ENCODE measurements at places on chromosomes 2 and 18.

GRCh38 chr18:75915941-75916623 lies 488.6 kb upstream of the SMIM21 start:
- peak; percentile 89 for DNase-seq

DNA sequence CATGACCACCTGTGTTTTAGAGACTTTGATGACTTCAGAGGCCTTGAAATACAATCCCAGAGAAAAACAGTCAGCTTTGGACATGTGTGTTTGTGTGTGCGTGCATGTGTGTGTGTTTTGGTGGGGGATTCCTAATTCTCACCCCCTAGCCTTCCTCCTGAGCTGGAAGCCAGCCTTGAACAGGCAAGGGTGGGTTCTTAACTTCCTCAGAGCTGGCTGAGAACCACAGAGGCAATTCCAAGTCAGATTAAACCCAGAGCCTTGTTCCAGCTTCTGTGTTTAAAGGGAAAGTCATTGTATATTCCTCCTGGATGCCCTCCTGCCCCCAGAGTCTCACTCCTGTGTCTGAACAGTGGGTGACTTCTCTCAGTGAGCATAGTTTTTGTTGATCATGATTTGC lies 45.2 kb upstream of the MGAT4A start:
- DNase-seq = no peak

DNA sequence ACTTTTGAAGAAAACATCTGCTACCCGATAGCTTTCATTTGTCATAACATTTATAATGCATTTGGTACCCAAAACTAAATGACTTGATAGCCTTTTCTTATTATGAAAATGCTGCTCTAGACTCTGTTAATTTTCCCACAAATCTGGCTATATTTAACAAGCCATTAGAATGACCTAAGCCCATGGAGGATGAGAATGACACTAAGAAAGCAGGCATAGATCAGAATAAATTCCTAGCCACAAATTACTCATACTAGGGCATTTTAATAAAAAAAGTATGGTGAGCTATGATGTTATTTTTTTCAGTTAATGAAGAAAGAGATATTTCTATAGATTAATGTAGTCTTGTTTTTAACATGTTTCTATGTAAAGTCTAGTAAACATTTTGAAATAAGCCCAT lies 1728.3 kb downstream of the SUCLG1 start:
- DNase-seq = no peak

GRCh38 chr2:54897420-54898310 lies 152.6 kb downstream of the RTN4 start:
- no peak for DNase-seq

DNA sequence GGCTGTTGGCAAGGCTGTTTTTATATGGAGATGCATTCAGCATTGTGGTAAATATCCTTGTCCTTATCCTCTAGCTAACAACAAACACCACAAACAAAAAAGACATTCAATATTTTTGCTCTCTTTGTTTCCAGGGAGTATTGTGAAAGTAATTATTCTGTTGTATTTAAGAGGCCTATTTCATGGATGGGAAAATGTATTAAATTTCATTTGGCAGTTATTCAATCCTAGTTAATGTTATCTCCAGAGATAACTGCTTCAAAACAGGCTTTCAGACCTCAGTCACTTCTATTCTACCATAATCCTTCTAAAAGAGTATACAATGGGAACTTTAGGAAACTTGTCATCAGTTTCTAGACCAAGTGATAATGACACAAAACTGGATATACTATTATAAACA lies 280.5 kb upstream of the CCDC68 start:
- no peak for DNase-seq

GRCh38 chr2:119283873-119284331 lies 60.3 kb downstream of the STEAP3 start:
- DNase-seq = no peak

GRCh38 chr18:61893971-61894750 lies 1.4 kb upstream of the RNF152 start:
- DNase-seq = peak; percentile 82

DNA sequence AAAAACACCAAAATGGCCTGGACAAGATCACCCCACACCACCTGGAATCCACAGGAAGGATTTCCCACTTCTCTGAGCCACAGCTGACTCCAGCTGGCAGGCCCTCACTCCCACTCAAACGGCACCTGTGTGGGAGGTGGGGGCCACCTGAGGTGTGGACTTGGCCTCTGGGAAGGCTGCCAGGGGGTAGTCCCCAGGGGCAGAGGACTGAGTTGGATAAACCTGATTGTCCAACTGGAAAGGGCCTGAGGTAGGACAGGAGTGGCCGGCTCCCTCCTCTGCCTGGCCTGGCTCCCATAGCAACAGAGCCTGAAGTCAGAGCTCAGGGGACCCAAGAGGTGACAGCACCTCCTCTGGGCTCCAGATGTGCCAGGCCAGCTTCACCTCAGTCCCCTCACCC lies 300.2 kb downstream of the CELF4 start:
- no peak for DNase-seq

DNA sequence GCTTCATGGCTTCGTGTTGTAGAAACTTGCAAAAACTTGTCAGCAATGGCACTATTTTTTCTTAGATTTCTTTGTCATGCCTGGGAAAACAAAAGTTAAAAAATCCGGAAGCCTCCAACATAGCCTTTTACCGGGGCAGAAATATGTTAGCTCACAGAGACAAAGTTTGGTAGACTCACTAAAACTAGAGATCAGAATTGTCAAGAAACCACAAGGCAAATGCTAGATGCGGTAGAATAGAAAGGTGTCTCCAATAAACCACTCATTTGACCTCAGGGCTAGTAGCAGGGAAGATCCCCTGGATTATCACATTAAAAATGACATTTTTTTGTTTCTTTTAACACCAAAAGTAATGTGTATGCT lies 405 bp downstream of the CASP10 start:
- DNase-seq = no peak

DNA sequence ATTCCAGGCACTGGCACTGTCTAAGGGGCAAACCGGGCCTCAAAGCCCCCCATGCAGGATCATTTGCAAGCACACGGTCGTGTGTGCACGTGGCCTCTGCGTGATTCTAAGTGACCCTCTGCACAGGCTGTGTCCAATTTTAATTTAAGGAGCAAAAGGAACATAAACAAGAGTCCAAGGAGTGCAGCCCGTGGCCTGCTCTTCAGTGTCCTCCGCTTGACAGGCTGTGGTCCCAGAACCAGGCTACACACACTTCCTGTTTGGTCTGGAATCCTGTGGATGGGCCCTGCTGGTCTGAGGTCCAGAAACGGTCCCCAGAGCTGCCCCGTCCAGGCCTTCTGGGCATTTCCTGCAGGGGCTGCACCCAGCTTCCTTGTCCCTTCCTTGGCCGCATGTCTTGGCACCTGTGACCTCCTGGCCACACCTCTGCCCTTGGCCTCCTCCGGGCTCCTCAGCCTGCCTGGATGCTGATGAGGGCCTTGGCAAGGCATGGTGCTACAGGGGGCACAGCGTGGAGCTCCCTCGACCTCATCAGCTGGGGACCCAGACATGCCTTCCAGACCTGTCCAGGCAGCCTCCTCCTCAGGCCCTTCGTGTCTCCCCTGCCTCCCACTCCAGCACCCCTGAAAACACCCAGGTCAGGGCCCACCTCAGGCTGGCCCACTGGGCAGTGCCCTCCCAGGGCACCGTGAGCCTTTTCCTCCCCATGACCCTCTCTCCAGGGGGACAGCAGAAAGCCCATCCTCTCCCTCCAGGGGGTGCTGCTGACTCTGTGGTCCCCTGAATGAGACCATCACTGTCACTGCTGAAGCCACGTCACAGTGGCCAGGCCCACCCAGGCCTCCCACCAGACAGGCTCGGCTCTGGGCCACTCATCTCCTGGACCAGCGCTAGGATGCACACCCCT lies 136.4 kb upstream of the GPC1 start:
- peak; percentile 23 for DNase-seq

- no peak for DNase-seq
These were observed 7.6 kb downstream of the NEU4 start for GRCh38 chr2:241816431-241817121.

DNA sequence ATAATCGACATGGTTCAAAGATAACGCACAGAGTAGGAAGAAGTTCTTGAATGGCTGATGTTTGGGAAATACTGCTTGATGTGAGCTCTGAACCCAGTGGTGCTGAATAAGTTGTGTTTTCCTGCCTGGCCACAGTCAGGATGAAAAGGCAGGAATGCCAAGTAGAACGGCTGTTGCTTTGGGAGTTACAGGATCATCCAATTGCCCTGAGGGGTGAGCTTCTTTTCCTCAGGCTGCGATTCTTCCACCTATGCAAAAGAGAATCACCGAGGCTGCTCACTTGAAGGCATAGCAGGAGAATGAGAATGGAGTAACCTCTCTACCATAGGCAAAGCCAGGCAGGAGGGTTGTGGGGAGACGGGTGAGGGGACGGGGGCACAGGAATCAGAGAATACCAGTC lies 14.4 kb upstream of the IGFBP2 start:
- DNase-seq = peak; percentile 44

DNA sequence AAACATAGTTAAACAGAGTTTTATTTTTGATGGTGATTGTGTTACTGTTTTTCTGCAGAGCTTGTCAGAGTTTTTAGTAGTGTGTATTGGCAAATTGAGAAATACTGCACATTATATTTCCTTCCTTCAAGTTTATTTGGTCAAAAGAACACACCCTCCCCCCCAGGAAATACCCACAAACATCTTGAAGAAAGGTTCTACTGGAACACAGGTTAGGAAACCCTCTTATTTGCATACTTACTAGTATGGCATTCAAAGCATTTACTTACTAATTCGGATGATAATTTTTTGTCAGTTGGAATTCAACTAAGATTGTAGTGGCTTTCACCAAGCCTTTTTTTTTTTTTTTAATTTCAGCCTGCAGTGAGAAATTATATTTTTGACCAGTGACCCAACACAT lies 9.1 kb downstream of the CAB39 start:
- DNase-seq = no peak

DNA sequence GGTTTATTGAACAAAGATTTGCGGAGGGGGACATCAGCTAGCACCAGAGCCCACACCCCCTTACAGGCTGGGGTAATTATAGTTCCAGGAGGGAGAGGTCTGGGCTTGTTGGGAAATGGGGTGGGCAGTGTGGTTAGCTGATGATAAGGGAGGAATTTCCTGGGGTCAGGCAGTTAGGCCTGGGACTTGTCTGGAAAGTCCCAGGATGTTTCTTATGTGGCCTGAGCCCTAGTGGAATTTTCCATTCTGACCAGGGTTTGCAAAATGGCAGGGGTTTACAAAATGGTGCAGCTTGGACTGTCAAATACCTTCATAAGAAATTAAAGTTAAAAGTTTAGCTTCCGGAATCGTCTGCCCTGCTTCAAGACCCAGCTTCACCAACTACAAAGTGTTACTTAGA lies 199.1 kb downstream of the FBXO15 start:
- no peak for DNase-seq

GRCh38 chr2:158142165-158142564 lies 40.5 kb downstream of the UPP2 start:
- no peak for DNase-seq

- DNase-seq = no peak
These were observed 70.9 kb downstream of the SUCLG1 start for GRCh38 chr2:84388133-84388532.

DNA sequence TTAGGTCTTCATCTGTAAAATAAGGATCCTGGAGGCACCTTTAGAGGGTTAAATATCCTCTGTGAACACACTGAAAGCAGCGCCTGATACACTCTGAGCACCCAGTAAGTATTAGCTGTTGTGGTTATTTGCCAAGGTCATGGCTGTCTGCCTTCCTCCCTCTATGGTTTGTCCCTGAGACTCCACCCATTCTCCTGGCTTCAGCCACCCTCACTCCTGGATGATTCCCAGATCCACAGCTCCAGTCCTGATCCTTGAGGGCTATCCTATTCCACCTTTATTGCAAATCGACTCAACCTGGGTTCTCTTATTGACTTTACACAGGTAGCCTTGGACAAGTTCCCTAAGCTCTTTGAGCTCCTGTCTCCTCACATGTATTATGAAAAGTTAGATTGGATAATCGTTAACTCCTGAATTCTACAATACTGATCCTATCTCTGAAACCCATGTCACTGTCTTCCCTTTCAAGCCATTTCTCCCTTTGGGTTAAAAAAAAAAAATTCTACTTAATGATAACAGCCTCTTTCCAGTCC lies 162.3 kb downstream of the LAMA3 start:
- DNase-seq = no peak

DNA sequence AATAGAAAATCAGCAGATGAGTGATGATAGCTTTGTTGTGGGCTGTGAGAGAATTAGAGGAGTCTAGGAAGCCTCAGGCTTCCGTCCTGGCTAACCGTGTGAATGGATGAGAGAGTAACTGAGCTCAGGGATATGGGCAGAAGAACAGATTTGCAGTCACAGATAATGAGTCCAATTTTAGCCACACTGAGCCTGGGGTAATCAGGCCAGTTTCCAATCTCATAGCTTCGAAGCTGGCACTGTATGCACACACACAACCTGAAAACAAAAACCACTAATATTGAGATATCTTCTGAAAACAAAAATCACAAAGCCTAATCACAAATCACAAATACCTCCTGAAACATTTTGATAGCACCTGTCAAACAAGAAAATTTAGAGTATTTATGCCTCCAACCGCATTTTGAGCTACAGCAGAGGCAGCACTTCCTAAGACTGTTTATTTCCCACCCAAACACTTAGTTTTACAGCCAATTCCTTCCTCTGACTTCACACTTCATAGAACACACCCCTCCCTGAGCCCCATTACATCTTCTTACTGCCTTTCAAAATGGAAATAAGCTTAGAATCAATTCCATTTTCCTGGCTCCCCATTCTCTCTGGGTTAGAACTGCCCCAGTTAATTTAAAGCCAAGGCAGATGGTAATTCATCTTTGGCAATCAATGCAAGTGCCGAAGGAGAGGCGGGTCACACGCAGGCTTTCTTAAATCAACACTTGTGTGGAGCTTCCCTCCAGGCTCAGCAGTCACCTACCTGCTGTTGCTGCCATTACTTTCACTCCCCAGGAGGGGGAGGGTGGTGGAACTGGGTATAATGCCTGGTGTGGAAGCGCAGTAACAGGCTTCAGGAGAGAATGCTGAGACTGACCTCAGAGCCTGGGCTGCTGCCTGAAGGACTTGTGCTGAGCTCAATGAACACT lies 18.9 kb downstream of the TTR start:
- peak; percentile 88 for DNase-seq

- DNase-seq = peak; percentile 28
These were observed 1167.7 kb upstream of the ZEB2 start for GRCh38 chr2:145687442-145688134.

DNA sequence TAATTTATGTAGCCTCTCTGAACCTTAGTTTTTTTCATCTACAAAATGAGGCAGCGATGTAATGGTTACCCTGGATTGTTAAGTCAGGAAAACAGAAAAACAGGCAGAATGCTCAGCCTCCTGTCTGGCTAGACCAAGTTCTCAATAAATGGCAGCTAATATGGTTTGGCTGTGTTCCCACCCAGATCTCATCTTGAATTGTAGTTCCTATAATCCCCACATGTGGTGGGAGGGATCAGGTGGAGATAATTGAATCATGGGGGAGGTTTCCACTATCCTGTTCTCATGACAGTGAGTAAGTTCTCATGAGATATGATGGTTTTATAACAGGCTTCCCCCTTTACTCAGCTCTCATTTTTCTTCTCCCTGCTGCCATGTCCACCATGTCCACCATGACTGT lies 220.0 kb downstream of the CMPK2 start:
- no peak for DNase-seq
